ENCODE measurements at places on chromosomes 3 and 15.

- H3K36me3 ChIP-seq: no peaks in the 10 kb centered on the region
- no peaks in the 10 kb centered on the region for H3K27me3 ChIP-seq
- H3K4me1 ChIP-seq: no peaks in the 10 kb centered on the region
- H3K4me3 ChIP-seq: no peak overlapping the region
Measured at GRCh38 chr3:36257158-36257852, 123.0 kb upstream of the STAC start.

GRCh38 chr3:41898631-41899030 lies 63.3 kb downstream of the ULK4 start:
- no peaks in the 10 kb centered on the region for H3K27me3 ChIP-seq
- no peaks in the 10 kb centered on the region for H3K36me3 ChIP-seq
- DNase-seq: no peak
- H3K27ac ChIP-seq: no peak overlapping the region
- no peaks in the 10 kb centered on the region for H3K4me1 ChIP-seq

- no peaks in the 10 kb centered on the region for H3K27me3 ChIP-seq
- H3K4me1 ChIP-seq: peaks cover 5% of the 10 kb centered on the region
- H3K27ac ChIP-seq: peak overlapping the region; percentile 24
Measured at GRCh38 chr15:36590838-36591237, 11.4 kb downstream of the CDIN1 start.

DNA sequence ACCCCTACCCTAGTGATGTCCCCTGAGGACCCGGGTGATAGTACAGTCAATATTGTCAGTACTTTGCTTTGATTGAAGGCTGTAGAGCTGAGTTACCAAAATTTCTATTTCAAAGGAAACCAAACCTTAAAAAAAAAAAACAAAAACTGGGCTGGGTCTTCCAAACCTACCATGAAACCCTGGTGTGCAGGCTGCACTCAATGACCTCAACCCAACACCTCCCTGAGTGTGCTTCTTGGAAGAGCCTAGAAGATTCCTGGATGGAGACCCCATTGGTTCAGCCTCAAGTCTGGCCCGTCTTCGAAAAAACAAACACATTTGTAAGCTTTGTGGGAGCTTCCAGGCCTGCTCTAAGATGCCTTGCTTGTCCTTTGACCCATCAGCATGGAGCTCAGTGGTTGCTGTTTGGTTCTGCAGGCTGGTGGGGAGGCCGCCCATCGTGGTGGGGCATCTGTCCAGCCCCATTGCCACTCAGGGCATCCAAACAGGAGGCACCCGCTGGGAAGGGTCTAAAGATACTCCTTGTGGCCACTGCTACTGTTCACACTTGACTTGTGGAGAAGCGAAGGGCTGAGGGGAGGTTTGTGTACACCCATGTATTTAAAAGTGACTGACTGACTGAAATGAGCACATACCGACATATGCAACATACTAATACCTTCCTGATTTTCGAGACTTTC lies 32.2 kb downstream of the CRTAP start:
- H3K4me1 ChIP-seq: no peaks in the 10 kb centered on the region
- H3K27me3 ChIP-seq: no peaks in the 10 kb centered on the region
- H3K27ac ChIP-seq: no peak overlapping the region

- H3K36me3 ChIP-seq: no peaks in the 10 kb centered on the region
- no peaks in the 10 kb centered on the region for H3K4me1 ChIP-seq
- no peaks in the 10 kb centered on the region for H3K27me3 ChIP-seq
- H3K4me3 ChIP-seq: no peak overlapping the region
Measured at GRCh38 chr3:16697443-16698147, 92.4 kb upstream of the DAZL start.

DNA sequence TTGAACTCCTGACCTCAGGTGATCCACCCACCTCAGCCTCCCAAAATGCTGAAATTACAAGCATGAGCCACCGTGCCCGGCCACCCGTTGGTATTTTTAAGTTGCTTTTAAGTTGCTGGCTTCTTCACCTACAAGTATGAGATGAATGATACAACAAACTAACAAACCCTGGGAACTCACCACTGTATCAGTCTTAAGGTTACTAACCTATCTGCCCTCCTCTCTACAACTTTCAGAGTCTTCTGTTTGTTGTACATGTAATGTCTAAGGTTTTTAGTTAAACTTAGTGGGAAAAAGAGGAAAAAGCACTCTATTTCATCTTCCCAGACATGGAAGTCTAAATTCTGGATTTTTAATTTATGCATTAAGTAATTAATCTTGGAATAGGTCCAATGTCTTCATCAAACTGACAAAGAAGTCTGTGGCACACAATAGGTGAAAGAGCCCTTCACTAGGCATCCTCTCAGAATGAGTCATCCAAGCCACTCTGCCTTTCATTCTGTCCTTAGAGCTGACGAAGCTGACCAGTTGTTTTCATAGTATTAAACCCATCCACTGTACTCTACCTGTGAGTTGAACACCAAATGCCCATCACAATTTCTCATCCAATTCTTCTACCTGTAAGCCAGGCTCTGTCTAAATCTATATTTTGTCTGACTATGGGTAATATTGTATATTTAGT lies 936.1 kb downstream of the TUSC7 start:
- H3K27ac ChIP-seq: no peak overlapping the region
- H3K36me3 ChIP-seq: no peaks in the 10 kb centered on the region
- H3K4me1 ChIP-seq: no peaks in the 10 kb centered on the region
- H3K4me3 ChIP-seq: no peak overlapping the region

GRCh38 chr15:62278534-62278933 lies 113.4 kb upstream of the C2CD4B start:
- H3K27ac ChIP-seq: no peak overlapping the region
- no peak overlapping the region for H3K4me3 ChIP-seq
- no peaks in the 10 kb centered on the region for H3K36me3 ChIP-seq

- H3K27ac ChIP-seq: peak overlapping the region; percentile 72
- DNase-seq: no peak
- no peaks in the 10 kb centered on the region for H3K4me1 ChIP-seq
- H3K4me3 ChIP-seq: peak overlapping the region; percentile 4
Measured at GRCh38 chr3:171175741-171176234, 149.3 kb upstream of the SLC2A2 start.

- no peak overlapping the region for H3K27ac ChIP-seq
- no peaks in the 10 kb centered on the region for H3K4me1 ChIP-seq
- no peak overlapping the region for H3K4me3 ChIP-seq
- H3K36me3 ChIP-seq: no peaks in the 10 kb centered on the region
- DNase-seq: no peak
Measured at GRCh38 chr3:59412516-59412915, 362.7 kb upstream of the CFAP20DC start.

GRCh38 chr3:116015931-116016330 lies 392.6 kb downstream of the GAP43 start:
- H3K36me3 ChIP-seq: no peaks in the 10 kb centered on the region
- no peak overlapping the region for H3K27ac ChIP-seq
- no peaks in the 10 kb centered on the region for H3K27me3 ChIP-seq
- H3K4me1 ChIP-seq: no peaks in the 10 kb centered on the region
- no peak for DNase-seq

- no peak overlapping the region for H3K27ac ChIP-seq
- H3K36me3 ChIP-seq: no peaks in the 10 kb centered on the region
- H3K4me3 ChIP-seq: no peak overlapping the region
Measured at GRCh38 chr3:157327018-157327417, 109.6 kb upstream of the PTX3 start.
